Nephron progenitor cell (in vitro differentiated cells): ENCODE measurements at places on chromosomes 16 and 17.

DNA sequence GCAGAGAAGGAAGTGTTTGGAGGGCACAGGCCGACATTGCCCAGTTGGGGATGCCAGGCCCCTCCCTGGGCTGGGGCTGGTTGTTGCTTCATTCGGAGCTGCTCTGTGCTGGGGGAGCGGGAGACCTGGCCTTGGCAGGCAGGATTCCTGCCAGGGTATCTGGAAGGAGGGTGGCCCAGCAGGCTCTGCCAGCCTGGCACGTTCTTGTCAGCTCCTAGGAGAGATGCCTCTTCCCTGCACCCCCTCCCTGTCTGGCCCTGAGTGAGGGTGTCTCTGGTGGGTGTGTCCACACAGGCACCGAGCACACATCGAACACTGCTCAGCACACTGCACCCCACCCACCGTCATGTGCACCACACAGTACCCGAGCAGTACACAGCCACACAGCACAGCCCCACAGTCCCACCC lies 35.2 kb downstream of the ARHGAP23 start:
- no peak for DNase-seq

- DNase-seq: no peak
These were observed 1.3 kb downstream of the ZNF750 start for GRCh38 chr17:82838386-82839063.

DNA sequence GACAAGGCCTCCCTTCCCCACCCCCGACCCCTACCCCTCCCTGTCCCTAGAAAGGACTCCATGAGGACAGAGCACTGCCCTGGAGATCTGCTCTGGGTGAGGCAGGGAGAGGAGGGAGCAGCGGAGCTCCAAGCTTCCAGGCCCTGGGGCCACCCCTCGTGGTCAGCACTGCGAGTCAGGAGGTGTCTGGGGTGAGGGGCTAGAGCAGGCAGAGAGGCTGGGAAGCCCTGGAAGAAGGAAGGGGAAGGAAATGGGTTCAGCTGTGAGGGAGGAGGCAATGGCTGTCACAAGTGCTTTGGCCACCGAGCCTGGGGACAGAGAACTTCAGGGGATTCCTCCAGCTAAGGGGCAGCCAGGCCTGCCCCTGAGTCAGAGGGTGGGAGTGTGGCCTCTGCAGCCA lies 28.2 kb upstream of the DNAI2 start:
- DNase-seq: no peak

GRCh38 chr16:72609933-72610332 lies 438.0 kb upstream of the PMFBP1 start:
- DNase-seq: no peak
